ENCODE measurements at places on chromosomes 4 and X.

DNA sequence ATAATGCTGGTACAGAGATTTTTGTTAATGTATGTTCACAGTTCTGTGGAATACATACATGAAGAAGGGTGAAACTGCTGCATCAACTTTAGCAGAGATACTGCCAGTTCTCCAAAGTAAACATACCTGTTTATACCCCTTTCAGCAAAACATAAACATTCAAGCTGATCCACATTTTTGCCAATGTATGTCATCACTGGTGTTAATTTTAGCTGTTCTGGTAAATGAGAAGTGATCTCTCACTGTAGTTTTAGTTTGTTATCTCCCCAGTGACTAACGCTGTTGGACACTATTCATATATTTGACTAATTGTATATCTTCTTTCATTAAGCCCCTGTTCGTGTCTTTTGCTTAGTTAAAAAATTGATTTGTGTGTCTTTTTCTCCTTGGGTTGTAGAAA lies 82.0 kb downstream of the HAUS3 start:
- DNase-seq = no peak

GRCh38 chr4:32551943-32552342 lies 1831.8 kb downstream of the PCDH7 start:
- no peak for DNase-seq

DNA sequence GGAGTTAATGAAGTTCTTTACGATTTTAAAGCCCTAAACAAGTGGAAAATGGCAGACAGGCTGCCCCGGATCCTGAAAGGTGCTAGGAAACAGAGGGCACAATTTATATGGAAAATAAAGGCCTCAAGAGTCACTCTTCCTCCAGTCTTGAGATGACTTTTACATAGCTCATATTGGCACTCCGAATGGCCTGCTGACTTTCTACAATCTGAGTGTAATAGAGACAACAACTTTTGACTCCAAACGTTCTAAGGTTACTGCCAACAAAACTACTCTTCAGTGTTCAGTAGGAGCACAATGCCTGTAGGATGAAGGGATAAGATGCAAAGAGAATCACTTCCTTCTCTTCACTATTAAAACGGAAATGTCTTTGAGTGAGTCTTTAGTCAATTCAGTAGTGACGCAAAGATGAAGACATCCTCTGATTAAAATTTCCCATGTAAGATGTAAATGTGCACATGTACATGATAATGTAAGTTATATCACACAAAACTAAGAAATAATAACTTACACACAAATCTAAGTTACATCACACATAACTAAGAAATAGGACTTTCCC lies 40.5 kb downstream of the VEGFC start:
- no peak for DNase-seq

- no peak for DNase-seq
Measured at GRCh38 chr4:1253831-1254230, 4.9 kb upstream of the CTBP1 start.

- DNase-seq = no peak
Measured at GRCh38 chr4:75557696-75558095, 1.8 kb downstream of the ODAPH start.

- no peak for DNase-seq
Measured at GRCh38 chr4:145531223-145531622, 49.6 kb downstream of the SMAD1 start.

DNA sequence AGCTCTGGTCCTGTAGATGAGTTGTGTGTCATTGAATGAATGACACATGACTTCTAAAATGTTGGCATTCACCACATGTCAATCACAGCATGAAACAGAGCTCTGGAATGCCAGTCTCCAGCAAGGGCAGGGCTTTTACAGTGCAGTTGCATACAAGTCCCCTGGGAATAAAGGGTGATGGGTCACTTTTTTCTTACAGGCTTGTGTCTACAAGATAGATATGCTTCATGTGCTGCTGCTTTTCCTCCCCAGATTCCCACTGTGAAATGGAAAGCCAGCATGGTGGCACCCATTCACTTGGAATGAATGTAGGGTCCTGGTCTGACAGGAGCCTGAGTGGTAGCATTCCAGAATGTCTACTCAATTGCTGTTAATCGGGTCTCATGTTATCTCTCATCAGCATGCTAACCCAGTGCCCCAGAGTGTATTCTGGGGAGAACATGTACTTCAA lies 159.1 kb upstream of the KIT start:
- peak; percentile 32 for DNase-seq

Measured in HTR-8/SVneo (cell line).